ENCODE measurements at places on chromosomes 7 and 10. TPM values are rescaled to one million over a fixed set of nuclear protein-coding genes. Genes with fewer than 3 reads are reported as not detected.

GRCh38 chr10:133377818-133378250, 1.2 kb upstream of the PAOX start:
- no peak for DNase-seq

- DNase-seq = no peak
Measured at GRCh38 chr10:11097686-11098085, 80.0 kb downstream of the CELF2 start.

- no peak for DNase-seq
Measured at GRCh38 chr10:84059526-84059925, 79.8 kb upstream of the GHITM start.

- DNase-seq = no peak
Measured at GRCh38 chr7:112749775-112750174, 40.4 kb downstream of the TMEM168 start.

MMP21 gene
- total RNA-seq = not detected

GRCh38 chr7:36884910-36885309, 160.6 kb upstream of the AOAH start:
- no peak for DNase-seq

DNA sequence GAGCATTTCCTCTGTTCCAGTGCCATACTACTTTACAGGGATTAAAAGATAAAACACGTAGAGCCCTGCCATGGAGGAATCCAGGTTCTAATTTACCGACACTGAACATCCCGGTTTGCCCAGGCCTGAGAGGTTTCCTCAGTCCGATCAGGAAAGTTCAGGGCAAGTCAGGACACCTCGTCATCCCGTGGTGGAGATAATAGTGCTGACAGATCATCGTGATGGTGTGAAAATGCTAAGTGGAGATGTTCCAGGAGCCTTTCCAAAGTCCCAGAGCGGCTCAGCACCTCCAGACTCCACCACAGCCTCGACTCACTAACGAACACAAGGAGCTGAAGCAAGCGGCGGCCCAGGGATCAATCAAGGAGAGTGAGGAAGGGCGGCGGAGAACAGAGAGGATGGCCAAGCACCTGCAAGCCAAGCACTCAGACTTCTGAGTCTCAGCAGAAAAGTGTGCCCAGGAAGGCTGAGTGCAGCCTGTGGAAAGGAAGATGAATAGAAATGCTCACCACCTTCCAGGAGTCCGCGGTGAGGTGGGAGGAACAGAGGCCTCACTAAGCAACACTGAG, 103.7 kb upstream of the VWC2 start:
- peak; percentile 3 for DNase-seq

VAX1 gene
- 0.14 TPM for total RNA-seq

GRCh38 chr10:71253981-71254818, 41.8 kb downstream of the UNC5B start:
- DNase-seq = no peak

- no peak for DNase-seq
Measured at GRCh38 chr10:1938317-1938716, 201.0 kb upstream of the ADARB2 start.

- DNase-seq = no peak
Measured at GRCh38 chr10:103512166-103512565, 18.7 kb downstream of the NEURL1 start.

DNA sequence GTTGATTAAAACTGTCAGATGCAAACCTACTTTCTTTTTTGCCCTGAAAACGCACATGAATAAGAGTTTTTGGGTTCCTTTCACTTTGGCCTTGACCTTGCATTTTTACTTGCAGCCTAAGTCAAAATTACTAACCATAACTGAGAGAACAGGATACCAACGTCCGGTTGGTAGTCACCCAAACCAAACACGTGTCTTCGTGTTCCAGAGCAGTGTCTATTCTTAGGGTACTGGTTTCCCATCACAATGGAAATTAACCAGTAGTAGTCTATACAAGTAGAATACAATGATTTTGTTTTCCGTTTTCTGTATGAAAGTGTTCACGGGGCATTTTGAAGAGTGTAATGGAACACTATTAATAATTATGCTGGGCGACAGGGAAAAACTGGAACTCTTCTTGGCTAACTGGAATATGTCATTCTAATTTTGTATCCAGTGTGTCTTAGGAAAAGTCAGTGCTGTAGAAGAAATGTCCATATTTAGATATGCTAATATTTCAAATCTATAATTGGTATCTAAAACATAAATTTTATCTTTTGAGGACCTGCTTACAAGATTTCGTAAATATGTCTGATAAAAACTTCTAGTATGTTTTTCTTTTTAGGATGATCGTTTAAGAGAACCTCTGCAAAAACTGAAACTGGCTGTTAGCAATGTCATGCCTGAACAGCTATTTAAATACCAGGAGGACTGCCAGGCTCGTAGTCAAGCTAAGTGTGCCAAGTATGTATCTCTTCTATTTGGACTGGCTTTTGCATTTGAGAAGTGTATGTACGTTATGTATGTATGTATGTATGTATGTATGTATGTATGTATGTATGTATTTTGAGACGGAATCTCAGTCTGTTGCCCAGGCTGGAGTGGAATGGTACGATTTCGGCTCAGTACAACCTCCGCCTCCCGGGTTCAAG, 40.9 kb downstream of the UBN2 start:
- DNase-seq = no peak

- no peak for DNase-seq
Measured at GRCh38 chr7:11436773-11437524, 395.0 kb downstream of the THSD7A start.

GOLGA7B gene
- 0.68 TPM for total RNA-seq

HELLS gene
- total RNA-seq = 75.3 TPM

GRCh38 chr7:2242541-2243429, 759 bp downstream of the NUDT1 start:
- DNase-seq = peak; percentile 28

DNA sequence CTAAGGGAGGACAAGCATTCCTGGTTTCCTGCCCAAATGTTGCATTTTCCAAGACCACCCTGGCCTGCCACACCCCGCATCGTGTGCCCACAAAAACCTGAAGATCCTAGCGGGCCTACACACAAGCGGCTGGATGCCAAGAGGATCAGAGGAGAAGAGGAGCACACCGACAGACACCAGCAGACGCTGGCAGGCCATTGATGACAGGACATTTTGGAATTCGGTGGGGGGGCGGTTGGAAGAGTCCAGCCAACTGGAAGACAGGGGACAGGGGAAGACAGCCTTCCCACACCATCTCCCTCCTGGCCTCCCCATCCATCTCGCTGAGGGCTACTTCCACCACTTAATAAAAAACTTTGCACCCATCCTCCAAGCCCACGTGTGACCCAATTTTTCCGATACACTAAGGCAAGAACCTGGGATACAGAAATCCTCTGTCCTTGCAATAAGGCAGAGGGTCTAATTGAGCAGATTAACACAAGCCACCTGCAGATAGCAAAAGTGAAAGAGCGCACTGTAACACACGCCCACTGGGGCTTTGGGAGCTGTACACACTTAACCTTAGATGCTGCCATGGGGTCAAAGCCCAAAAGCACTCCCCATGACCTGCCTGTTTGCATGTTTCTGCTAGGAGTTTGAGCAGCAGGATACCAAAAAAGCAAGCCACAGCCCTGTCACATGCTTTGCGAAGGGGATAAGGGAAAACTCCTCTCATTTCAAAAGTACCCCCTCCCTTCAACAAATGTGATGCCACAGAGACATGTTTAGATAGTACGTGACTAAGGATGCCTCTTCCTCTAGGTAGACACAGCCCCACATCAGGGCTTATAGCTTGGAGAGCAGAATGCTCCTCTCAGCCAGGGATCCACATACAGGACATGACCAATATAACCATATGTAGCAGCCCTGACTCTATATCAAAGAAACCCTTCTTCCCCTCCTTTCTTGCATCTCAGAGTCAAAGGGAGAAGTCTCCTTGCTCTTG, 13.4 kb upstream of the SMNDC1 start:
- no peak for DNase-seq

- peak; percentile 79 for DNase-seq
Measured at GRCh38 chr7:99762680-99763327, 21.2 kb downstream of the CYP3A4 start.

GRCh38 chr7:136845899-136846465, 22.5 kb upstream of the CHRM2 start:
- no peak for DNase-seq

GRCh38 chr7:128219636-128220035, 21.4 kb upstream of the LEP start:
- no peak for DNase-seq

GRCh38 chr10:69051303-69051702, 36.6 kb upstream of the SRGN start:
- no peak for DNase-seq

All from foreskin keratinocyte (primary cell).